ENCODE measurements at places on chromosomes 5 and 9.

GRCh38 chr9:100322954-100323536 lies 29.7 kb downstream of the TEX10 start:
- no peak for DNase-seq

DNA sequence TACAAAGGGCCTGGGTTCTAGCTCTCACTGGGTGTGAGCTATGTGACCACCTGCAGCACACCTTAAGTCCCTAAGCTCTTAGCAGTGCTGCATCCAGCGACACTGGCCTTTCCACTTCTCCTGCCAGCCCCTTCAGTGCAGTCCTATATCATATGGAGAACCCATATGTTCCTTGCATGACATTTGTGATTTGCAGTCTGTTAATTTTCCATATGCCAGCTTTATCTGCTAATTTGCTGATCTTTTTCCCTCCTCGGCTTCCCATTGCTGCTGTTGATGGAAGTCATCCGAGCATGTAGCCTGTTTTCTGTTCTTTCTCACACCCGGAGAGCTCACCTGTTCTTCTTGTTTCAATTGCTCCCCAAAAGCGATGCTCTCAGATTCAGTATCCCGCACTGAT lies 23.2 kb downstream of the PRDM6 start:
- no peak for DNase-seq

GRCh38 chr5:112419986-112420864 lies 1.1 kb upstream of the EPB41L4A start:
- no peak for DNase-seq

GRCh38 chr9:132187121-132187620 lies 25.3 kb downstream of the NTNG2 start:
- no peak for DNase-seq

- no peak for DNase-seq
Observed at GRCh38 chr9:34282096-34282495, 47.0 kb downstream of the KIF24 start.

GRCh38 chr9:89080193-89080592 lies 88.9 kb downstream of the S1PR3 start:
- DNase-seq = no peak

DNA sequence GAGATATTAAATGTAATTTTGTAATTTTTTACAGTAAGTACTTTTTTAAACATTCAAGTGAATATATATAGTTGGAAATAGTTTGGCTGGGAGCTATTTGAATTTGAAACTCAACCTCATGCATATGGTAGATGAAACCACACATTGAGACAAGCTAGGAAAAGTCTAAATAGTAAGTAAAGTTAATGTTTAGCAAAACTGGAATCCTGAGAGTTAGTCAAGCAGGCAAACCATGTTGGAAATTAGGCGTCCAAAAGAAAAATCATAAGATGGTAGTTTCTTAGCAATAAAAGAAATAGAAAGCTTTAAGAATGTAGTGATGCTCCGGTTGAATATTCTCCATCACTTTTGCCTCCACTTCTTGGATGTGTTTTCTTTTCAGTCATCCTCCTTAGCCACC lies 657.1 kb upstream of the CDH10 start:
- DNase-seq = no peak

- DNase-seq = no peak
Observed at GRCh38 chr5:6820851-6821479, 107.7 kb downstream of the TENT4A start.

DNA sequence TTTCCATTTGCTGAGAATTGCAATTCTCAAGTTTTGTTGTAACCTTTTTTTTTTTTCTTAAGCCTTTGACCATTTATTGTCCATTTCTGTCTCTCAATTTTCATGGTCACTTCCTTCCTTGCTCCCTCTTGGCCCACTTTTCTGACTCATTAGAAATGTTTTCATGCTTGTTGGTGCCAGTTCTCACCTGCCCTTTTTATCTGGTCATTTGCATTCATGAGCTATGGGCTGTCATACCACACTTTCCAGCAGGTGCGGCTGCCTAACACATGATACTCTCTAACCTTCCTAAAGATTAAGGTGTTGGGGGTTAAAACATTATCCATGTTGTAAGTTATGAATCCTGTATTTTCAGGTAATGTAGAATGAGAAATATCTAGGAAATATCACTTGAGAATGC lies 150.5 kb upstream of the TLX3 start:
- no peak for DNase-seq

DNA sequence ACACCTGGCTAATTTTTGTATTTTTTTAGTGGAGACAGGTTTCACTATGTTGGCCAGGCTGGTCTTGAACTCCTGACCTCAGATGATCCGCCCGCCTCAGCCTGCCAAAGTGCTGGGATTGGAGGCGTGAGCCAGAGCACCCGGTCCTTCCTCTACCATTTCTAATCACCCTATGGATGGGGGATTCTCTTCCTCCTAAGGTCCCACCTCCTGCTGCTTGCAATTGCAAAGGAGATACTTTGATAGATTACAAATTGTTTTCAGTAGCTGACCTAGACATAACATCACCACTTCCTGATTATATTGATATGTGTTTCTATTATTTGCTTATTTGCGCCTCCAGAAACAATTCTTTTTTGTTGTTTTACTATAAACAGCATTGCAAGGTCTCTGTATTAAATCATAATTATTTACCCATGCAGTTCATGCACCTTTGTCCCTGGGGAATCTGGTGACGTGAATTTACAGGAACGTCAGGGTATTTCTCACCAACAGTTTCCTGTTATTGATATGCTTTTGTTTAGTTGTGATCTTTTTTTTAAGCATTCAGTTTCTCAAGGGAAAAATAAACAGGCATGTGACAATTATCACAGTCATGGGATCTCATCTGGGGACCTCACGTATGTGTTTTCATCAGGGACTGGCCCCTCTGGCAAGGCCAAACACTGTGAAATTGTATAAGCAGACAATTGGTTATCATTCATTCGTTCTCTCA lies 43.2 kb downstream of the ESM1 start:
- no peak for DNase-seq

GRCh38 chr9:137350696-137351584 lies 48.9 kb upstream of the NRARP start:
- no peak for DNase-seq

- DNase-seq = no peak
Observed at GRCh38 chr9:6024035-6024554, 8.7 kb upstream of the RANBP6 start.

DNA sequence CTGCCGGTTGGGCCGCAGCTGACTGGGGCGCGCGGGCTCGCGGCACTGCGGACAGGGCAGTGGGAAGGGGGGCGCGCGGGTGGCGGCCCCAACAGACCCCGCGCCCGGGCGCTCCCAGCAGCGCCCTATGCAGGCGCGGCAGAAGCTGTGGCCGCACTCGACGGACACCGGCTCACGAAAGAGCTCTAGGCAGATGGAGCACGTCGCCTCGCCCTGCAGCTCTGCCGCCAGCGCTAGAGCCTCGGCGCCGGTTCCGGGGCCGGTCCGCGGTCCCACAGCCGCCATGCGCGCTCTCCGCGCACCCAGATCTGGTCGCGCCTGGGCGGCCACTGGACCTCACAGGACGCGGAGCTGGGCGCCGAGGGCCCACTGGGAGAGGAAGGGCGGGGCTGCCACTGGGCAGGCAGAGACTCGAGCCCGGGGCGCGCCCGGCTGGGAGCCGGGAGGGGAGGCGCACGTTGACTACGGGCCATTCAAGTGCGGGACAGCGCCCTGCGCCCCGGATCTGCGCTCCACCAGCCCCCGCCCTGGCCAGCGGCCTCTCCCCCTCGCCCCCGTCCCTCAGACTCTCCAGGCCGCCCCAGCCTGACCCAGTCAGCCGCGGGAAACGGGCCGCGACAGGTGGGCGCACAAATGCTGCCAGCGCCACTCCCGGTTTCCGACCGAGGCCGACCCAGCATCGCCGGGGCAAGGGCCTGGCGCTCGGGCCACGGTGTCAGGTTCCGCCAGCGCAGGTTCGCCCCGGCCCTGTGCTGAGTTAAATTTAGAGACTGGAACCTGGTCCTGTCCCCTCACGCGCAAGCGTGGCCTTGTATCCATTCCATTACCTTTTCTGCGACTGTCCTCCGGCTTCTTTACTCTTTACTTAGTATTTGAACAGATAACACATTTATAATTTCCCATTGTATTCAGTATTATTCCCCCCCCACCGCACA lies at the start of gene TRIM7:
TSS of gene TRIM7 (minus strand) at position 371 of the 935 bp plus-strand sequence. CDS start at position 285, 86 bp downstream.
- no peak for DNase-seq

- DNase-seq = no peak
Observed at GRCh38 chr9:133029994-133030316, 842 bp upstream of the GTF3C5 start.

DNA sequence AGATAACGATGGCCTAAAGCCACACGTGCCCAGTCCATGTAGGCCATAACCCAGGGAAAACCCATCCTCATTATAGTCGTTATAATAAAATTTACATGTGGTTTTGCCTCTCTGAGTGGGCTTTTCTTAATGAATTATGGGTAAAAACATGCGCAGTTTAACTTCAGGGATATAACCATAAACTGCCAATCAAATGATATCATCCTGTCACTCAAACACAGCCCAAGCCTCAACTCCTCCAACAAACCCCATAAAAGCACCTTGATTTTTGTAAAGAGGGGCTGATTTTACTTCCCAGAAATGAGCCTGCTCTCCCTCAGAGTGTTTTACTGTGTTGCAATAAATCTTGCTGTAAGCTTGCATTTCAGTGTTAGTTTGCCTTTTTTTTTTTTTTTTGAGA lies 15.8 kb upstream of the SETX start:
- no peak for DNase-seq

- no peak for DNase-seq
Observed at GRCh38 chr9:120001536-120001935, 578.4 kb downstream of the CDK5RAP2 start.

DNA sequence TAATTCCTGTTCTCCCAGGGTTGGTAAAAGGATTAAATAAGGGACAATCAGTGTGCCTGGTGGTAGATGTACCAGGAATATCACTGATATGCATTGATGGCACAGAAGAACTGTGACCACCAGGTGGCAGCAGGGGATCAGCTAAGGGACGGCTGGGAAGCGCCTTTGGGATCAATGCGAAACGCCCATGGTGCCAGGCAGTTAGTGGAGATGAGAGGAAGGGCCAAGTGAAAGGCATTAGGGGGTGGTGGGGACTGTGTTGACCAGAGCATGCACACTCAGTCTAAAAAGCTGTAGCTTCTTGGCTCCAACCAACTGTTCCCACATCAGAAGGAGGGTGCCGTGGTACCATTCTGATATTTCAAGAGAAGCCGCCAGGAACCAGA lies 55.6 kb downstream of the ARHGEF37 start:
- DNase-seq = no peak

Measured in stimulated activated CD4-positive, alpha-beta T cell treated with anti-CD3 and anti-CD28 coated beads, Interleukin-1b, Interleukin-23, amount 100 ng/mL, for 1 hour (primary cell).